ENCODE measurements at places on chromosomes 4 and X. TPM values are rescaled to one million over a fixed set of nuclear protein-coding genes. Genes with fewer than 3 reads are reported as not detected.

GRCh38 chrX:19564606-19565005 is 49.3 kb upstream of the MAP3K15 start:
- peaks cover 33% of the 10 kb centered on the region for H3K36me3 ChIP-seq
- no peak for DNase-seq
- no peak overlapping the region for H3K27ac ChIP-seq
- no peaks in the 10 kb centered on the region for H3K4me1 ChIP-seq
- no peak overlapping the region for H3K4me3 ChIP-seq

DNA sequence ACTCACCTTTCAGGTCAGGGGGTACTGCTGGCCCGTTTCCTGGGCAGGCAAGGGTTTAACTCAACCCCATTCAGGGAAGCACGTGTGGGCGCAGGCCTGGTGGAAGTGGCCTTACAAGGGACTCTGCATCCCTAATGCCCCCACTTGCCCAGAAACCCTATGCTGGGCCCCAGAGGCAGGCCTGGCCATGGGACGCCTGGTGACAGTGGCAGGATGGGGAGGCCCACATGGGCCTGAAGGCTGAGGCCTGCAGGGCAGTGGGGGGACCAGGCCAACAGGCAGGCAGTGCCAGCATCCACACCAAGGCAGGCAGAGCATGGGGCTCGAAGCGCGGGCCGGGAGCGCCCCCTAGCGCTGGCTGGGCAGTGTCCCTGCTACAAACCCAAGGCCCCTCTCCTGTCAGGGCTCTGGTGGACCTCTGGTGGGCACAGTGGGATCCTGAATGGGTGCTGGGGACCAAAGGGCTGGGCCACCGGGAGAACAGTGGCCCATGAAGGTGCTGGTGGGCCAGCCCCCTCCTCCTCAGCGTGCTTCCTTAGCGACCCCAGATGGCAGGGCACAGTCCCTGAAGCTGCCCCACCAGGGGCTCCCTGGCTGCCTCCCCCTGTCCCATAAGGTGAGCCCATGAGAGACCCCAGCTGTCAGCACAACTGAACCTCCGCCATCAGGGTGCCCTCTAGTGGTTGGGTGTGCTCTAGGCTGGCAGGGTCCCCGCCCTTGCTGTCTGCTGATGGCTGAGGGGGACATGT is 16.8 kb downstream of the FGFR3 start:
- no peak overlapping the region for H3K4me3 ChIP-seq
- H3K27me3 ChIP-seq, result no peaks in the 10 kb centered on the region
- H3K27ac ChIP-seq, result no peak overlapping the region
- no peaks in the 10 kb centered on the region for H3K4me1 ChIP-seq
- DNase-seq, result peak; percentile 63

GRCh38 chrX:81354954-81355353 is 153.1 kb downstream of the SH3BGRL start:
- H3K4me3 ChIP-seq, result no peak overlapping the region
- no peaks in the 10 kb centered on the region for H3K4me1 ChIP-seq
- no peak for DNase-seq
- H3K27me3 ChIP-seq, result no peaks in the 10 kb centered on the region

- no peaks in the 10 kb centered on the region for H3K4me1 ChIP-seq
- no peaks in the 10 kb centered on the region for H3K27me3 ChIP-seq
- no peak overlapping the region for H3K27ac ChIP-seq
- peaks cover 16% of the 10 kb centered on the region for H3K36me3 ChIP-seq
- no peak overlapping the region for H3K4me3 ChIP-seq
Observed at GRCh38 chr4:1691737-1692373, 7.7 kb upstream of the FAM53A start.

GRCh38 chr4:185811509-185812364 is at the start of gene SORBS2:
TSS of gene SORBS2 (minus strand) at chr4:185812194. CDS start at chr4:185690571, 121,623 bp downstream.
- H3K4me1 ChIP-seq, result no peaks in the 10 kb centered on the region
- H3K4me3 ChIP-seq, result no peak within 1 kb of the TSS
- no peaks in the 10 kb centered on the region for H3K36me3 ChIP-seq

DNA sequence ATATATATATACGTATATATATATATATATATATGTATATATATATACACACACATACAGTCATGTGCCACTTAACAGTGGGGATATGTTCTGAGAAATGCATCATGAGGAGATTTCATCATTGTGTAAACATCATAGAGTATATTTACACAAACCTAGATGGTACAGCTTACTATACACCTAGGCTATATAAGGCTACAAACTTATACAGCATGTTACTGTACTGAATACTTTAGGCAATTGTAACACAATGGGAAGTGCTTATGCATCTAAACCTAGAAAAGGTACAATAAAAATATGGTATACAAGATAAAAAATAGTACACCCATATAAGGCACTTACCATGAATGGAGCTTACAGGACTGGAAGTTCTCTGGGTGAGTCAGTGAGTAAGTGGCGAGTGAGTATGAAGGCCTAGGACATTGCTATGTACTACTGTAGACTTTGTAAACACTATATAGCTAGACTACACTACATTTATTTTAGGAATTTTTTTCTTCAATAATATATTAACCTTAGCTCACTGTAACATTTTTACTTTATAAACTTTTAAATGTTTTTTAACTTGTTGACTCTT is 13.2 kb upstream of the CCSER1 start:
- no peak overlapping the region for H3K4me3 ChIP-seq
- H3K27me3 ChIP-seq, result no peaks in the 10 kb centered on the region
- no peak overlapping the region for H3K27ac ChIP-seq
- no peaks in the 10 kb centered on the region for H3K36me3 ChIP-seq
- no peaks in the 10 kb centered on the region for H3K4me1 ChIP-seq

GRCh38 chrX:44338361-44338760 is 5.1 kb downstream of the EFHC2 start:
- DNase-seq, result no peak
- H3K4me1 ChIP-seq, result no peaks in the 10 kb centered on the region
- no peak overlapping the region for H3K27ac ChIP-seq
- H3K27me3 ChIP-seq, result no peaks in the 10 kb centered on the region
- no peaks in the 10 kb centered on the region for H3K36me3 ChIP-seq

GRCh38 chr4:98203332-98204235 is 57.6 kb upstream of the RAP1GDS1 start:
- no peak overlapping the region for H3K4me3 ChIP-seq
- H3K36me3 ChIP-seq, result no peaks in the 10 kb centered on the region

GRCh38 chrX:154840856-154841255 is 6.4 kb upstream of the SMIM9 start:
- no peaks in the 10 kb centered on the region for H3K36me3 ChIP-seq
- H3K27me3 ChIP-seq, result no peaks in the 10 kb centered on the region
- no peaks in the 10 kb centered on the region for H3K4me1 ChIP-seq
- H3K4me3 ChIP-seq, result no peak overlapping the region
- DNase-seq, result peak; percentile 31
- H3K27ac ChIP-seq, result no peak overlapping the region

GRCh38 chr4:113285501-113285900 is 236.0 kb downstream of the ANK2 start:
- no peaks in the 10 kb centered on the region for H3K27me3 ChIP-seq
- H3K27ac ChIP-seq, result no peak overlapping the region
- H3K36me3 ChIP-seq, result no peaks in the 10 kb centered on the region
- DNase-seq, result no peak

The ETDB gene
- total RNA-seq, result not detected

The PLK4 gene
- total RNA-seq, result 3.4 TPM

The TSPAN5 gene
- total RNA-seq, result 10.9 TPM

The UGT2A3 gene
- total RNA-seq, result not detected

The MAGEB2 gene
- total RNA-seq, result not detected

The GAGE12H gene
- not detected for total RNA-seq
